ENCODE measurements at places on chromosomes 5 and 9.

DNA sequence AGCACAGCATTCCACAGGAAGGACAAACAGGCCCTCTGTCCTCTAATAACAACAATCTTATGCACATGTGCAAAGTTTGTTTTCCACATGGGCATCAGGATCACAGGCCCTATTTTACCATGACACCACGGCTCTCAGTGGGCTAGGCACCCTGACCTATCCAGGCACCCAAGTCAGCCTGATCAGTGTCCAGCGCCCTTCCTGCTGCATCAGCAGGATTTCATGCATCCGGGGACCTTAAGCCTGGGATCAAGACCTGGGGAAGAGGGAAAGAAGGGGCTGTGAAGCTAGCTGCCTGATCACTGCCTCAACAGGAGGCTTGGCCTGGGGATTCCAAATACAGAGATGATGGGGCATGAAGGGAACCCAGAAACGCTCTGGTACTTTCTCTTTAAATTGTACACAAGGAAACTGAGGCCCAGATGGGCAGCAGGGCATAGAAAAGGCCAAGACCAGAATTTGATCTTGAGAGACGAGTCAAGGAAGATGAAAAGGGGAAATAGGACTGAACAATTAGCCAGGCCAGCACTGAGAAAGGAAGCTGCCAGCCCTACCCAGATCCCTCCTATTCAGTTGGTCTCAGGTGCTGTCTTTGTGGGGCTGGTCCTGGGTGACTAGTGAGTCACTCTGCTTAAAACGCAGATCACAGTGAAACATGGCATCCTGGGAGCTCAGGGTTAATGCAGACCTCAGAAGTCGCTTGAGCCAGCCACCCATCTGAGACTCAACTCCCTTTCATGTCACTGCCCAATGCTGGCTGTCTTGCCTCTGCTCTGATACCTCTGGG lies 57.9 kb downstream of the SHB start:
- DNase-seq: no peak

DNA sequence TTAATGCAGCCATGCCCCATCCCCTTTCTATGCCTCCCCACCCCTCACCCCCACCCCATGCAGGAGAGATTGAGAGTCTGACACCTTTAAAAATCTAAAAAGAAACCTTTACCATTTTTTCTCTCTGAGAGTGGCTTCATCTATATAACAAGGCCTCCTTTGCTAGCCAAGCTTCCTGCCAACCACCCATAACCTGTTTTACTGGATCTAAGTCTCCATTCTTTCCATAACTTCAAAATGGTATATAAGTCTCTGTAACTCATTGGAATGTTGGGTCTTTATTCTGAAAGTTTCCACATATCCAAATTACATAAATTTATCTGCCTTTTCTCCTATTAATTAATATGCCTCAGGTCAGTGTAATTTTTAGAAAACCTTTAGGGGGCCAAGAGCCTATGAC lies 1174.0 kb downstream of the MAT2B start:
- no peak for DNase-seq

DNA sequence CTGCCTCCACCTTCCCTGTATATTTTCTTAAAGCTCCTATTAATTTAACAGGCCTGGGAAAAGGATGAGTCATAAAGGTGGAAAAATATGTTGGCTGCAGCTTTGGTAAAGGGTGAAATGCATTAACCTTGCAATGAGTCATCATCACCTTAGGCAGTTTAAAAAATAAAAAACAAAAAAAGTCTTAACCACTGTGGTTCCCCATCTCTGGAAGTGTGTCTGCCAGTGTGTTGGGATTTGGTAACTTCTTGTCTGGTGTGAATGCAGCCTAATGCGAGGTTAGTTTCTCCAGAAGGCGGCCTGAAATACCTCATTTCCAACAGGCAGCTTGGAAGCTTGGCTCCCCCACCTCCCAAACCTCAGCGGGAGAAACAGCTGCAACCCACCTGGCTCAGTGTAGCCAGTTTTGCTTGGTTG lies 265.3 kb upstream of the GAS1 start:
- no peak for DNase-seq

DNA sequence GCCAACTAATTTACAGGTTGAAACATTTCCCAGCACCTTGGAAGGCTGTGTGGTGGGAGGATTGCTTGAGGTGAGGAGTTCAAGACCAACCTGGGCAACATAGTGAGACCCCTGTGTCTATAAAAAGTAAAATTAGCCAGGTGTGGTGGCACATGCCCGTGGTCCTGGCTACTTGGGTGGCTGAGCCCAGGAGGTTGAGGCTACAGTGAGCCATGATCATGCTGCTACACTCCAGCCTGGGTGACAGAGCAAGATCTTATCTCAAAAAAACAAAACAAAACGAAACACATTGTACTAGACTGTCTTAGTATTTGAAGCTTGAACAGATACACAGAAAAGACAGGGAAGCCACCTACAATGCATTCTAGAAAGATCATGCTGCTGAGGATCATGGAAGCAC lies 2.8 kb upstream of the HSDL2 start:
- DNase-seq: no peak

GRCh38 chr9:72305707-72306106 lies 59.3 kb downstream of the ZFAND5 start:
- DNase-seq: no peak

Measured in stimulated activated CD8-positive, alpha-beta memory T cell treated with anti-CD3 and anti-CD28 coated beads, Interleukin-7, amount 100 ng/mL, for 4 hours (primary cell).